C1 segment of cervical spinal cord (tissue), 14 donors: ENCODE measurements at places on chromosomes 12 and 14.

DNA sequence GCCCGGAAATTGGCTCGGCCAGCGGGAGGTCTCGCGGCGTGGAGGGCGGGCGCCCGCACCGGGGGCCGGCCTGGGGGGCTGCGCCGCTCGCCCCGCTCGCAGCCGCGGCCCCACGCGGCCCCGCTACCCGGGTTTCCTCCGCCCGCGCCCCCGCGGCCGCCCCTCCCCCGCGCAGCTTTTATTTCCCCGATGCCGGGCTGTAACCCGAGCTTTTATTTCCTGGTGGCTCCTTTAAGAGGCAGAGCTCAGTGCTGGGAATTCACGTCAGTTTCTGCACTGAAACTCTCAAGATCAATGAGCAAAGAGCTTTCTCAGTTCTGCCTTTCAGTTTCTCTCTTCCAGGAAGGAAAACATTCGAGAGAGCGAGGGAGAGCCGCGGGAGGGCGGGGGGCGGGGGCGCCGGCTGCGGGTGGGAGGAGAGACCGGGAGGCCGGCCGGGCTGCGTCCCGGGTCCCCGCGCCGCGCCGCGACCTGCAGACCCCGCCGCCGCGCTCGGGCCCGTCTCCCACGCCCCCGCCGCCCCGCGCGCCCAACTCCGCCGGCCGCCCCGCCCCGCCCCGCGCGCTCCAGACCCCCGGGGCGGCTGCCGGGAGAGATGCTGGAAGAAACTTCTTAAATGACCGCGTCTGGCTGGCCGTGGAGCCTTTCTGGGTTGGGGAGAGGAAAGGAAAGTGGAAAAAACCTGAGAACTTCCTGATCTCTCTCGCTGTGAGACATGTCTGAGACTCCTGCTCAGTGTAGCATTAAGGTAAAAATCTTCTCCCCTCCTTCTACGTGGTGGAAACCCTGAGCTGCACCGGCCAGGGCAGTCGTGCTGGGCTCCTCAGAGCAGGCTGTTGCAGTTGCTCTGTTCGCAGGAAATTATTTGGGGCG is at the start of gene ETV6:
Gene ETV6, plus strand, starts transcription at position 262 of the 873 bp plus-strand sequence. Its CDS starts 454 bp downstream, at position 716.
- DNase-seq = peak; percentile 67

GRCh38 chr12:19230896-19231295 is 101.4 kb downstream of the PLEKHA5 start:
- DNase-seq = no peak

DNA sequence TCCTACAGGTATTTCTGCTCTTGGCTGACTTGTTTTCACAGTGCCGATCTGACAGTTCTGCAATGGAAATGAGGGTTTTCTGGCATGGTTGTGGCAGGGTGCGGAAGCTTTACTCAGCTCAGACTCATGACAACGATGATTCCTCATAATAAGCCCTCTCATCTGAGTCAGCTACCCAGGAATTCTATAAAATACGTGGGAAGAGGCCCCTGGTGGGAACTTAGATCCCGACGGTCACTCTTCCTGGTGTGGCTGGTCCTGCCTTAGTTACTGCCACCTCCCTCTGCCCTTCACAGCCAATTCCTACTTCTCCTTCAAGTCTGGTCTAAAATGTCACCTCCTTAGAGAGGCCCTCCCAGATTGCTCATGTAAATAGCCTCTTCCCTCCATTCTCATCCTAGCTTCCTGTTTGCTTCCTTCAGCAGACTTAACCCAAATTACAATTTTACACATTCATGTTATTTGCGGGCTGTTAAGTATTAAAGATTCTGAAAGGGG is 104.2 kb upstream of the MAP1LC3B2 start:
- no peak for DNase-seq

- DNase-seq = no peak
Measured at GRCh38 chr12:45235087-45236025, 19.5 kb downstream of the ANO6 start.

DNA sequence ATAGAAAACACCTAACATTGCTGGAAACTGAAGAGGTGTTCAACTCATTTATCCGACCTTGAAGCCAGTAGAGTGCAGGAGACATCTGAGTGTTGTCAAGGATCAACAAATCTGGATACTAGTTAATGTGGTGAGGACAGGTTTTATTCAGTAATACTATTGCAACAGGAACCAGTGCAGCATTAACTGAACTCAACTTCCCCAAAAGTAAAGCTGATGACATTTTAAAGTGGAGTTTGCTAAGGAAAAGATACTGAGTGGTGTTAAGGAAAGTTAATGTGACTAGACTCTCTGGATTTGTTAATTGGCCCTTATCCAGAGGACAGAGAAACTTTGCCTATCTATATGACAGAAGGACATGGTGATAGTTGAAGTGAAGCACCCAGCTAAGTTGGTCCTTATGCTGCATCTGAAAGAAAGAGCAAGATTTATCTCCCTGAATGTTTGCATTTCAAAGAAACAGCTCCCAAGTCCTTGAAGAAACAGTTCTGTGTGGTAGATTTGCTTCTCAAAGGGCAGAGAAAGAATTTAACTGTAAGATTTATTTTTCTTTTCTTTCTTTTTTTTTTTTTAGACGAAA is 1.2 kb upstream of the CLEC7A start:
- no peak for DNase-seq

DNA sequence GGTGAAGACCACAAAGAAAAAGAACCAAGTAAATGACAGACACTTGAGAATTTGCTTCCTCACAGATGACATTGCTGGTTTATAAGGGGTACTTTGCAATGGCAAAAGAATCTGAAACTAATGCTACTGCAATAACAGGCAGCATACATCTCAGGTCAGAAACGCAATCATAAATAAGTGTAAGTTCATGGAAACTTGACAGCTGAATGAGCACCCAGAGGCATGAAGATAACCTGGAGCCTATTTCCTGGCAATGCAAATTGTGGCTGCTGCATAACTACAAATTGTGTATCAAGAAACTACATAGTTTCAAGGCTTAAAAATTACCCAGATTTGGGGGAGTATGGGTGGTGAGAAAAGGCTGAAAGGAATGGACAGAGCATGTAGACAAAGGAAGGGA is 8.5 kb upstream of the MYO1A start:
- no peak for DNase-seq

DNA sequence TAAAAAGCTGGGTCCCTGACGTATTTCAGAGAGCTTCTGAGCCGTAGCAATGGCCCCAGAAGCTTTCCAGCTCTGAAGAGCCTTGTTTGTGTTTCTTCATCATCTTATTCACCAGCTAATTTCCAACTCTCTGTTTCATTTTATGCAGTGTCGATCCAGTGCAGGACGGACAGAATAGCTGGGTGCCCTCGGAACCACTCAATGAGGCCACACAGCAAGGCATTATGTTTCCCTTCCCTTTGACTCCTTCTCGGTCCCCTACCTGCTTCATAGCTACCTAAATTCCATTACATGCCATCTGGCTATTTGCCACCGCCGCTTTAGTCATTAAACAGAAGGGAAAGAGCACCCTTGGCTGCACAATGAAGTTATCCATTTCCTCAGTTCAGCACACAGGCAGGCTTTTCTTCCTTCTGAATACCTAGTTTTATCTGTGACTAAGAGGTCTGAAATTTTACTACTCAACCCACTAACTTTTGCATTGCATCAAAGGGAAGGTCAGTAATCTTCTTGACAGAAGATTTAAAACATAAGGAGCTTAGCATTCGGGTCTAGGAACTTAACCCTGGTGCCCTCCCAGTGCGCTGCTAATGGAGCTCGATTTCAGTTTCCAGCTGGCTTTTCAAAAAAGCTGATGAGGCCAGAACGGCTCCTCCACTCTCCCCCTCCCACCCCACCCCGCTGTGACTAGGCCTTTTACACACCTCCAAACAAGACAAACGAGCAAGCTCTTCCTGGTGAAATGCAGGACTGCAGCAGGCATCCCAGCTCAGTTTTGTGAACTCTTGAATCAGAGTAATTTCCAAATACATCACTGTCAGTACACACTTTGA is 176.8 kb downstream of the GXYLT1 start:
- DNase-seq = no peak

- DNase-seq = no peak
Measured at GRCh38 chr12:51669271-51669670, 78.2 kb downstream of the SCN8A start.

DNA sequence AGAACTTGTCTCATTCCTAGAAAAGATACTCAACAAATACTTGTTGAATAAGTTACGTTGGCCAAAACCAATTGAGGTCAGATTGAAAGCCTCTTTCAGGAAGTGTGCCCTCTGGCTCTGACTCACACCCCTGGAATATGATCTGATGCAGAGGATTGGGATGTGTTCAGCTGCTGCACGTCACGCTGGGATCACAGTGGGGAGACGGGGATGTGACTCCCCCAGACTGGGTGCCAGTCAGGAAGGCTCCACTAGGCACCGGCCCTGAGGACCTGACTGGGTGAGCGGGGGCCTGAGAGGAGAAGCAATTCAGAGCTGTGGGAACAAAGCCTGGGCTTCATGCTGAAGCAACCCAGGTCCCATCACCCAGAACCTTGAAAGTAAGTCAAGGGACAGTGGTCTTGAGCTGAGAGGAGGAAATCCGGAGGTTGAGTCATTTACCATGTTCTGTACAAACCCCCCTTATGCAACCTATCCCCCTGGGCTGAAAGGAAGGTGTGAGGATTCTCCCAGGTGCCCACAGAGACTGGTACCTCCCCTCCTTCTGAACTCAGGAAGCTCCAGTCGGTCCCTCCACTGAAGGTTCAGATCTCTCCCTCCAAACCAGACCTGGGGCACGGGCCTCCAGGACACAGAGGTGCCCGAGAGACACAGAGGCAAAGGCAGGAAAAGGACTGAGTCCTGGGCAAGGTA is 3.9 kb downstream of the CEBPE start:
- no peak for DNase-seq

- no peak for DNase-seq
Measured at GRCh38 chr12:111823891-111824290, 18.1 kb upstream of the MAPKAPK5 start.
